Thoracic aorta (tissue), 2 donors: ENCODE measurements at places on chromosomes 13 and 19. TPM values are rescaled to one million over a fixed set of nuclear protein-coding genes. Genes with fewer than 3 reads are reported as not detected.
A peak's percentile ranks its signal among the peaks of the same experiment; 100 is the strongest.

DNA sequence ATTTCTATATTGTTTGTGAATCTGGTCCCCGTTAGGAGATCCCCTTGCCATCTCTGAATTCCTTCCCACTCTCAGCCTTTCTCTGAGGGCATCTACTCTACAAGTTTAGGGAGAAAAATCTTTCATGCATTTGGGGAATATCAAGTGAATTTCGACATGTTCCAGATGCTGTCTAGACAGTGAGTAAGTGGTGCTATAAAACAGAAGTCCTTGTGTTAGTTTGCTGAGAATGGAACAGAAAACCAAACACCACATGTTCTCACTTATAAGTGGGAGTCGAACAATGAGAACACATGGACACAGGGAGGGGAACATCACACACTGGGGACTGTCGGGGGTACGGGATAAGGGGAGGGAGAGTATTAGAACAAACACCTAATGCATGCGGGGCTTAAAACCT, 5.1 kb downstream of the OR7A10 start:
- no peak overlapping the region for H3K27ac ChIP-seq
- H3K27me3 ChIP-seq: no peaks in the 10 kb centered on the region
- no peaks in the 10 kb centered on the region for H3K36me3 ChIP-seq

DNA sequence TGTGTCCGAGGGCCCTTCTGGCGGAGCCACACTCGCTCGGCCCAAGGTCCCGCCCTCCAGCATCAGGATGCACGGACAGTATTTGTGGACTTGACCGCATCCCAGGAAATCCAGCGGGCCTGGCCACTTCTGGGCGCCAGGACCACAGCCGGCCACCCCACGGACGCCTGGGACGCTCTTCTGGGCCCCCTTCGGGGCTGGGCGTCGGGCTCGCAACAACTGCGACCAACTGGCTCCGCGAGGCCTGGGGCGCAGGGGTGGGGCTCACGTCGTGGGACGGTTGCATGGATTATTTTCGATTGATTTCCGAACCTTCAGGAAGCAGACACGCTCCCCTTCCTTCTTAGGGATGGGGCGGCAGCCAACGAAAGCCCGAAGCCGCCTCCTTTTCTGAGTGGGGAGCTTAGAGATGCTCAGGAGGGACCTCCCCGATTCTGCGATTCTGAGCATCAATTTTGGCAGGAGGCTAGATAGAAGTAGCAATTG, 521 bp upstream of the NUP58 start:
- peak overlapping the region; percentile 78 for H3K27ac ChIP-seq
- peak overlapping the region; percentile 78 for H3K4me3 ChIP-seq
- no peaks in the 10 kb centered on the region for H3K27me3 ChIP-seq

GRCh38 chr13:32362574-32362973, 47.3 kb downstream of the BRCA2 start:
- no peak overlapping the region for H3K4me3 ChIP-seq
- no peaks in the 10 kb centered on the region for H3K27me3 ChIP-seq
- DNase-seq: no peak
- H3K4me1 ChIP-seq: no peaks in the 10 kb centered on the region
- no peak overlapping the region for H3K27ac ChIP-seq

GRCh38 chr13:53953183-53953582, 924.6 kb downstream of the OLFM4 start:
- no peak overlapping the region for H3K27ac ChIP-seq
- DNase-seq: no peak
- H3K36me3 ChIP-seq: no peaks in the 10 kb centered on the region
- no peak overlapping the region for H3K4me3 ChIP-seq
- H3K27me3 ChIP-seq: no peaks in the 10 kb centered on the region

DNA sequence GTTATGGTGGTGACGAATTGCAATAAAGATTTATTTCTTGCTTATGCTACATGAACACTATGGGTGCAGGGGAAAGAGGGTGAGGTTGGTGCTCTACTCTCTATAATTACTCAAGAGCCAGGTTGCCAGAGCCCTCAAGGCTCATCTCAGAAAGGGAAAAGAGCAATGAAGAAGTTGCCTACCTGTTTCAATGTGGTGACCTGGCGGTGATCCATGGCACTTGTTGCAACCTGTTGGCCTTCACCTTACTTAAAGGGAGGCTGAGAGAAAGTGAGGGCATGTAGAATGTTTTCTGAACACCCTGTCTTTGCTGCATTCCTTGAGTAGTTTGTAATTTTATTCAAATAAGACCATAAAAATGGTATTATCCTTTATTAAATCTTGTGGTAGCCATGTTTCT, 394.4 kb downstream of the GPC6 start:
- H3K36me3 ChIP-seq: no peaks in the 10 kb centered on the region
- DNase-seq: no peak
- no peaks in the 10 kb centered on the region for H3K4me1 ChIP-seq
- H3K27me3 ChIP-seq: no peaks in the 10 kb centered on the region
- H3K27ac ChIP-seq: no peak overlapping the region
- H3K4me3 ChIP-seq: no peak overlapping the region

DNA sequence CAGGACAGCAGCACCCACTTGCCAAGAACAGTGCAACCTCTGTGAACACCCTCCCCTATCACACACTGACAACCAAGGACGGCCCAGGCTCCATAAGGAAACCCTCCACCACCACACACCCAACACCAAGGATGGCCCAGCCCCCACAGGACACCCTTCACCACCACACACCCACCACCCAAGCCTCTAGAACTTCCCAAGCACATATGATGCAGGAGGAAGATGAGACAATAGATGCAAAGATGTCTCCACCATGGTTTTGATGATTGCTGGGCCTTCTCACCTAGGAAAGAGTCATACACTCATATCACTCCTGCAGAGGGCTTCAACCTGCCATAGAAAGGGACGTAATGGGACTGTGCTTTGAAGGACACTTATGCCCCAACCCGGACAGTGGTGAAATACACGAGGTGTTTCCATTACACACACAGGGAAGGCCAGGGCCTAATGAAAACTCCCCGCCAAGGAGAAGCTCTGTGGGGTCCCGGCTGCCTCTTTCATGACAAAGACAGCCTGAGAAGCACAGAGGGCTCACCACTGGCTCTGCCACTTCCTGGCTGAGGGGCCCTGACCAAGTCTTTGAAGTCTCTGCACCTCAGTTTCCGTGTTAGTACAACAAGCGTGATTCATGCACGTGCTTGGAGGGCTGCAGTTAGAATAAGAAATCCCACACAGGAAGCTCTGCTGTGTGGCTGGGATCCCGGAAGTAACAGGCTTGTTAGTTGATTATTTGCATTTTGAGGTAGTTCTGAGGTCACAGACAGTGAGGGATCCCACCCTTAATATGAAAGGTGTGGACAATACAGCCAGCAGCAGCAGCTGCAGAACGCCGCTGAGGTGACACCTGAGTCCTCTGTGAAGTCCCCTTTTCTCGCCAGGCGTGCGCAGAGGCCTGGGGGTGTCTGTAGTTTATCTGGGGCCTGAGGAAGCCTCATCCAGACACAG, 61.9 kb upstream of the ATP12A start:
- DNase-seq: no peak
- no peaks in the 10 kb centered on the region for H3K4me1 ChIP-seq
- H3K27ac ChIP-seq: no peak overlapping the region
- no peak overlapping the region for H3K4me3 ChIP-seq

- DNase-seq: no peak
- peaks cover 11% of the 10 kb centered on the region for H3K27me3 ChIP-seq
- H3K4me3 ChIP-seq: peak overlapping the region; percentile 25
- H3K27ac ChIP-seq: no peak overlapping the region
- H3K36me3 ChIP-seq: no peaks in the 10 kb centered on the region
- H3K4me1 ChIP-seq: peaks cover 9% of the 10 kb centered on the region
Observed at GRCh38 chr19:46077815-46078167, 37.0 kb upstream of the IGFL4 start.

GRCh38 chr19:18282021-18282787, 782 bp upstream of the JUND start:
- H3K27ac ChIP-seq: peak overlapping the region; percentile 99
- H3K4me3 ChIP-seq: peak overlapping the region; percentile 76

- H3K4me3 ChIP-seq: no peak overlapping the region
- no peaks in the 10 kb centered on the region for H3K36me3 ChIP-seq
- no peak for DNase-seq
- H3K4me1 ChIP-seq: peaks cover 18% of the 10 kb centered on the region
- peak overlapping the region; percentile 22 for H3K27ac ChIP-seq
Observed at GRCh38 chr13:109790086-109790485, 3.7 kb upstream of the IRS2 start.

- H3K4me1 ChIP-seq: no peaks in the 10 kb centered on the region
- H3K27me3 ChIP-seq: no peaks in the 10 kb centered on the region
- no peak for DNase-seq
- H3K36me3 ChIP-seq: no peaks in the 10 kb centered on the region
- no peak overlapping the region for H3K27ac ChIP-seq
Observed at GRCh38 chr13:102972191-102972590, 94.0 kb downstream of the SLC10A2 start.

DNA sequence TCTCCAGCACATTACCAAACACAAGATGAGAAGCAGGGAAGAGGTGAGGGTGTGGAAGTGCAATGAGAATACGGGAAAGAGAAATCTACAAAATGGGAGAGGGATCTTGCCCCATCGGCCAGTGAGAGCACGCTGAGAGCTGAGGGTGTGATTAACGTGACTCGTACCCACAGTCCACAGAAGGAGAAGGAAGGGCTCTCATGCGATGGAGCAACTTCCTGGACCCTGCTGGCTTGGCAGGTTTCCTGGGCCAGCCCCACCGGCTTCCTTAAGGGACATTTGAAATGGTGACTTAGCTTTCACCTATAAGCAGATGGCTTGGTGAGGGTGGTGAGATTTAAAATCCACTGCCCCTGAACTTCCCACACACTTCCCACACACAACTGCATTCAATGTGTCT, 740.1 kb downstream of the UQCRFS1 start:
- no peak overlapping the region for H3K4me3 ChIP-seq
- no peaks in the 10 kb centered on the region for H3K36me3 ChIP-seq
- no peak for DNase-seq
- H3K4me1 ChIP-seq: no peaks in the 10 kb centered on the region
- no peaks in the 10 kb centered on the region for H3K27me3 ChIP-seq
- no peak overlapping the region for H3K27ac ChIP-seq

GRCh38 chr19:48540110-48540509, 11.9 kb upstream of the SULT2B1 start:
- no peaks in the 10 kb centered on the region for H3K27me3 ChIP-seq
- no peak for DNase-seq
- no peaks in the 10 kb centered on the region for H3K36me3 ChIP-seq
- no peak overlapping the region for H3K4me3 ChIP-seq

DNA sequence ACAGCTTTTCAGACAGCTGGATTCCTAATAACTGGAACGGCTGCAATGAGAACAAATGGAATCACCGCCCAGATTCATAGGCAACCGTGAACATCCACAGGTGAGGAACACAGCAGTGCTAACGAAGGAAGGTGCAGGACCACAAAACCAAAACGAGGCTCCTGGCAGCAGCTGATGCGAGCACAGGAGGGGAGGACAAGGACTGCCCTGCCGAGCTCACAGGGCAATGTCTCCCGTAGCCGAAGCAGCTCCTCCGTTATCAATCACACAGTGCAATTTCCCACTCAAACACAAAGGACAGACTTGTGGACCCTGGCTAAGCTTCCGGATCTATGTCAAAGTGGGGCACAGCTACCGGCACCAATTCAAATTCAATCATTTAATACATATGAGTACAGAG, 70.6 kb downstream of the STK24 start:
- DNase-seq: no peak
- H3K4me3 ChIP-seq: no peak overlapping the region
- peaks cover 69% of the 10 kb centered on the region for H3K4me1 ChIP-seq
- H3K27me3 ChIP-seq: no peaks in the 10 kb centered on the region

DNA sequence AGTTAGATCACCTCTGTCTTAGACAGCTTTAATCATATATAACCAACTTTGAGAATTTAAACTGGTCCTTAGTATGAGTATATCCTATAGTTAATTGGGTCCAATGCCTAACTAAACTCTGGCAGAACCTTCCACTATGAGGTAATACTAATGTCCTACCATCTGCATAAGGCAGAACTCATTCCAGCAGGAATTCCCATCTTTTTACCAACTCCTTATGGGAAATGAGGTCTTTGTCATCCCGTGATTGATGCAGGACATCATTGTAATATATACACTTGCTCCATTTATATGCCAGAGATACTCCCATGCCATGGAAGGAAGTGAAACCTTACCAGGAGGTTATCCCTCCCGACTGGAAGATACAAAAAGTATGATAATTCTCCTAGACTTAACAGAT, 2.8 kb downstream of the KCTD4 start:
- H3K4me1 ChIP-seq: peaks cover 14% of the 10 kb centered on the region
- no peak for DNase-seq

- H3K36me3 ChIP-seq: no peaks in the 10 kb centered on the region
- DNase-seq: no peak
- no peaks in the 10 kb centered on the region for H3K27me3 ChIP-seq
- H3K4me1 ChIP-seq: peaks cover 16% of the 10 kb centered on the region
- H3K27ac ChIP-seq: no peak overlapping the region
Observed at GRCh38 chr19:35714601-35715354, 3.0 kb upstream of the KMT2B start.

DNA sequence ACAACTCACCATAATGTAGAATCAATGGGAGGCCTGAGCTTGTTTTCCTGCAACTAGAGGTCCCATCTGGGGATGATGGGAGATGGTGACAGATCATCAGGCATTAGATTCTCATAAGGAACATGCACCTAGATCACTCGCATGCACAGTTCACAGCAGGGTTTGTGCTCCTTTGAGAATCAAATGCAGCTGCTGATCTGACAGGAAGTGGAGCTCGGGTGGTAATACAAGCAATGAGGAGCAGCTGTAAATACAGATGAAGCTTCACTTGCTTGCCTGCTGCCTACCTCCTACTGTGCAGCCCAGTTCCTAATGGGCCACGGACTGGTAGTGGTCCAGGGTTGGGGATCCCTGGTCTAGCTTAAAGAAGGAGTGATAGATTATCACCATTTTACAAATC, 33.0 kb downstream of the KPNA3 start:
- H3K36me3 ChIP-seq: no peaks in the 10 kb centered on the region
- no peak overlapping the region for H3K27ac ChIP-seq
- H3K4me3 ChIP-seq: no peak overlapping the region
- no peak for DNase-seq

DNA sequence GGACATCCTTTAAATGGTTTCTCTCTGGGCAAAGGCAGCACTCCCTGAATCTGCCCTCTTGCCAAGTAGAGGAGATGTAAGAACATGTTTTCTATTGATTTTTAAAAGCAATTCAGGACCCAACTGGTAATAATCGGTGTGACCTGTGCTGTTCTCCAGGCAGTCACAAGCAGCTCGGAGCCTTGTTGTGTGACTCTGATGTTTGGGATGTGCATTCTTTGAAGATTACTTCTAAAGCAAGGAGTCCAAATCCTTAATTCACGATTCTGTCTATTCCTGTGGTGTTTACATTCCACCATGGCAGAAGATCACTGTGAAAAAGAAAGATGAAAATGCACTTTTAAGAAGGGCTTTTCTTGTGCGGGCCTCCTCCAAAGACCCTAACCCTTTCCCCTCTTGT, 122.3 kb upstream of the ZNF536 start:
- no peaks in the 10 kb centered on the region for H3K4me1 ChIP-seq
- DNase-seq: no peak
- H3K27me3 ChIP-seq: no peaks in the 10 kb centered on the region
- no peaks in the 10 kb centered on the region for H3K36me3 ChIP-seq
- H3K4me3 ChIP-seq: no peak overlapping the region

GRCh38 chr13:91242652-91243051, 104.8 kb upstream of the MIR17HG start:
- no peaks in the 10 kb centered on the region for H3K36me3 ChIP-seq
- H3K4me3 ChIP-seq: no peak overlapping the region
- no peaks in the 10 kb centered on the region for H3K4me1 ChIP-seq
- no peak for DNase-seq
- H3K27ac ChIP-seq: no peak overlapping the region

The CBY2 gene
- total RNA-seq: not detected

The DPRX gene
- not detected for total RNA-seq

The SSC5D gene
- total RNA-seq: 4.3 TPM

The RETN gene
- not detected for total RNA-seq

The ZNF681 gene
- total RNA-seq: 2.2 TPM

The GFY gene
- not detected for total RNA-seq

The TMEM238 gene
- total RNA-seq: 4.2 TPM

The SPIB gene
- not detected for total RNA-seq

The LILRA5 gene
- total RNA-seq: 12.2 TPM
